ENCODE measurements at places on chromosomes 5 and 9.

GRCh38 chr9:69861011-69861410, 40.4 kb downstream of the CFAP95 start:
- DNase-seq = no peak

DNA sequence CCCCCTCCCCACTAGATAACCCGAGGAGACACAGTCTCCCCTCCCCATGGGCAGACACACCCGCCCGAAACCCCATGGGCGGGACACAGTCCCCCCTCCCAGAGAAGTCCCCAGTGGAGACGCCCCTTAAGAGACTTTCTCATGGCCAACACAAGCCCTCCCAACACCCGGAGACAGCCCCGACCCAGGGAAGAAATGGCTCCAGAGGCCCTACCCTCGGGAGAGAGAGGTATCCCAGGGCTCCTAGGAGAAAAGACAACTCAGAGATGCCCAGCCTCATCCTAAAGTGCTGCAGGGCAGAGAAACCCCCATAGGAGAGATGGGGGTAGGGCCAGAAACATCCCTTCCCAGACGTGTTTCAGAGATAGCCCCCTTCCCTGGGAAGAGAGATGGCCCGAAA, 27.4 kb downstream of the PCDH1 start:
- no peak for DNase-seq

GRCh38 chr9:119792242-119792641, 423.0 kb upstream of the BRINP1 start:
- DNase-seq = no peak

DNA sequence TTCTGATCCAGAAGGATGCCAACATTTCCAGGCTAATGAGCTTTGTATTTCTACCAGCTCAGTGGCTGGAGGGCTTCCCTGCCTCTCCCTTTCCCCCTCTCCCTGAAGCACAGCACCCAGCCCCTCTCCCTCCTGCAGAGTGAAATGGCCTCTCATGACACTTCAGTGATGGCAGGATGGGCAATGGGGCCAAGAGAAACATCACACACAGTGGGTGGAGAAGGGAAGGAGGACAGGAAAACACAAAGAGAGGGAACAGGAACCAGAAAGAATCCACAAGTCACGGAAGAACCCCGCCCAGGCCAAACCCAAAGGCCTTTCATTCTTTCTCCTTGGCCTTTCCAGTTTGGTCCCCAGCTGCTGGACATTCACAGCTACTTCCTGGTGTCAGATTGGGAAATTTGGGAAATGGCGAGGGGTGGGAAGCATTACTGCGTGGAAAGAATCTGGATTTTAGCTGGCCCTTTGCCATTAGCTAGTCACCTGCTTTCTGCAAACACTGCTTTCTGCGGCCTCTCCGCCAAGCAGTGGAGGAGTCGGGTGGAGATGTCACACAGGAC, 82.6 kb downstream of the GLDC start:
- DNase-seq = no peak

DNA sequence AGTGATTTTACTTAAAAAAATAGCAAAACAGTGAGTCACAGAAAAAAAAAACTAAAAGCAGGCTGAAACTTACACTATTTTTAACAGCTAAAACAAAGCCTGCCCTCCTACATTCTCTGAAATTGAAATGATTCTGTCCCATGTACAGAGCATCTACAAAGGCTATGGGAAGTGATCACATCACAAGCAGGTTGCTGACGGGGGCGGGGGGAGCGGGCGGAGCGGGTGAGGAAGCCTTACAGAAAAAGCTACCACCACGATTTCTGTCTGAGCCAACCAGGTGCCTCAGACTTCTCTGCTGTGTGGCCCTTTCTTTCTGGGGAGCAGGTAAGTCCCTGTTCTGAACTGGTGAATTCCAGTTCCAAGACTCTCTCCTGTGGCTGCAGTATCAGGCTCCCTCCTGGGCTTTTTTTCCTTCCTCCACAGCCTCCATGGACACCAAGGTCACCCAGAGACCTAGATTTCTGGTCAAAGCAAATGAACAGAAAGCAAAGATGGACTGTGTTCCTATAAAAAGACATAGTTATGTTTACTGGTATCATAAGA, 104.9 kb downstream of the ANKRD18B start:
- no peak for DNase-seq

GRCh38 chr9:120920806-120921178, 5.8 kb downstream of the TRAF1 start:
- peak; percentile 66 for DNase-seq

- no peak for DNase-seq
These were observed 530.3 kb downstream of the RASEF start for GRCh38 chr9:82532504-82533180.

- DNase-seq = no peak
These were observed 24.5 kb downstream of the ADAMTS12 start for GRCh38 chr5:33867241-33867640.

- no peak for DNase-seq
These were observed 5.8 kb downstream of the TRUB2 start for GRCh38 chr9:128316421-128316820.

DNA sequence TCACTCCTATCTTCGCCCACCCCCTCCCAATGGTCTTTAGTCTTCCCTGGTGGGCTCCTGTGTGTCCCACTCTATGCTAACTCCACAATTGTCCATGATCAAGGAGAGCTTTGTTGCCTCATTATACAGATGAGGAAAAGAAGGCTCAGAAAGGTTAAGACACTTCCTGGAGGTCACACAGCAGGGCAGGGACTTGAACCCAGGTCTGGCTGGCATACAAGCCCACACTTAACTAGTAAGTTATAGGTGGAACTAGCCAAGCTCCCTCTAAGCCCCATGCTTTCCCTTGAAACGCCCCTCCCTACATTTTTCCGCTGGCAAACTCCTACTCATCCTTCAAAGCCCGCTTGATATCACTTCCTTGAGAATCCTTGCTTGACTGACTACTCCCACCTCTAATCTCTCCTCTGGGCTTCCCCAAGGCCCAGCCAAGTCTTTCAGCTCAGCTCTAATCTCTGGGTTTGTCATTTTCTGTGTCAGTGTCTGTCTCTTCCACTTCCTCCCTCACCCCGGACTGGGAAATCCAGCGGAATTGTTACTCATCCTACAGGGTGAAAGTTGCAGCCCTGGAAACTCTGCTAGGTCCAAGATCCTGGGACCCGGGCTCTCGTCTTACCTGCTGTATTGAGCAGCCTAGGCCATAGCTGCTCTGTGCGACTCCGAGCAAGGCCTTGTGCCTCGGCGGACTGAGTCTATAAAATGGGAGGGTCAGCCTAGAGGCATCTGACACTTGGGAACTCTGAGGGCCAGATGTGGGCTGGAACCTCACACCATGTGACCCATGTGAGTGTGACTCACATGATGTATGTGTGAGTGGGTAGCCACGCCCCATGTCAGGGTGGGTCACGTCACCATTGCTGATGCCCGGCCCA, 144.5 kb downstream of the GAPVD1 start:
- DNase-seq = no peak

DNA sequence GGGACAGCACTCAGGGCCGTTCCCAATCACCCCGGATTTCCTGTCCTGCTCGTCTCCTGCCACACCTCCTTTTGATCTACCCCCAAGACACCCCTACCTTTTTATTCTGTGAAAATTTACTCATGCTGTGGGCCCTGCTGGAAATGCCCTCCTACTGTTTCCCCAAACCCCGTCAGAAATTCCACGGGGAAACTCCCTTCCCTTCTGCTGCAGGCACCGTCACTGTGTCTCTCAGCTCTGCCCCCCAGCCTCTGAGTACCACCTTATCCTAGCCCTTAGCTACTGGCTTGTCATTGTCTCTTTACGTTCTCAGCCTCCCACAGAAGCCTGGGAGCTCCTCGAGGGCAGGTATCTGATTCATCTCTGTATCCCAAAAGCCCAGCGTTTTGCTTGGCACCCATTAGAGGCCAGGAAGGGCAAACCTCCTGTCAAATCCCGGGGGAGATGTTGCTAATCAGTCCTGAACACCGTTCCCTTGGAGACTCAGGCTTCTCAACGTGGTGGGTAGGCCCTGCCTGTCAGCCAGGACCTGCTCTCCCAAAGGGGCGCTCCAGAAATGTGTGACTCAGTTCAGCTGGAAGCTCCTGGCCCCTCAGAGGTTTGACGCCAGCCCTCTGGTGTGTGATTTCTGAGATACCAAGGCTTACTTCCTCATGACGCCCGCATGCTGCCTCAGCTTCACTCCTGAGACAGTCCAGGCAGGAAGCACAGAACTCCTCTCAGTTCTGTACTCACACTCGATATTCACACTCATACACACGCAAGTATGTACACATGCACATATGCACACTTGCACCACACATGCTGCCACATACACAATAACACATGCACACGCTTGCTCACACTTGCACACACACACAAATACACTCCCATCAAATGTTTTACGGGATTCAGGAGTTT, 50.7 kb upstream of the GRHPR start:
- DNase-seq = no peak

DNA sequence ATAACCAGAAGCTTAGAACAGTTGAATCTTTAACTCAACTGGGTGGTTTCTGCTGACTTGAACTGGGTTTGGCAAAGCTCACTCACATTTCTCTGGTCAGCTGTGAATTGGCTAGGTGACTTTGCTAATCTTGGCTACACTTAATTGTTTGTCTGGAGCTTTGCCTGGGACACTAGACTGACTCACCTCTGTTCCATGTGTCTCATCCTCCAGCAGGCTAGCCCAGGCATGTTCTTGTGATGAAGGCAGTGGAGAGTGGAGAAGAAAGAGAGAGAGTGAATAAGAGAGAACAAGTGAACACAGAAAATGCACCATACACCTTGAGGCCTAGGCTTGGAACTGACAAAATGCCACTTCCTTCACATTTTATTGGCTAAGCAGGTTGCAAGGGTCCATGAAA, 32.6 kb downstream of the SPATA31D1 start:
- no peak for DNase-seq

DNA sequence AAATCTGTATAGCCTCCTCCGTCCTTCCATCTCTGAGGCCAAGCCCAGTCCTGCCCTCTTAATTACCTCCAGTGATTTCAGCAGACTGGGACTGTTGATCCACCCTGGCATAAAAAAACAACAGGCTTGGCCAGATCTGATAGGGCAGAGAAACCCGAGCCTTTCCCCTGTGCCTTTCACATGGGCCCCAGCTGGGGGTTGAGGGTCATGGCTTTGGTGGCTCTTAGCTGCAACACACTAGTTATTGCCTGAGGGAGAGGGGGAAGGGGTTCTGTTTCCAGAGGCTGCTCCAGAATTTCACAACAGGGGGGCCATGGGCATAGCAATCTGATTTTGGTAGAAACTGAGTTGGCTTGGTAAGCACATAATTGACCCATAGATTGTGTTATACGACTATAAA, 21.2 kb upstream of the PANK3 start:
- no peak for DNase-seq

DNA sequence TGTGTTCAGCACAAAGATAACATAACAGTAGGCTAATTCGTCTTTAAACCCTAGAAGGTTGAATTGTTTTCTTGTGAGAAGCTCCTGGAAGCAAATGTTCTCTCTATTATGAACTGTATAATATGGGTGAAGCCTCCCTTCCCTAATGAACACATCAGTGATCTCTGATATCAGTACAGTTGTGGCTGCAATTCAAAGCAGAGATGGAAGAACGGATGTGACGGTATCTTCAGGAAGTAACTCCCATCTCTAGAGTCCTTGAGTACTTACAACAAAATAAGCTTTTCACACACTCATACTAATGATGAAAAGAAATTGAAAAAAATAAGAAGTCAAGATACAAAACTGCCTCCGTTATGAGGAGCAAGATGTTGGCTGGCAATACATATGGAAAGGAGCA, 4.5 kb downstream of the HCN1 start:
- no peak for DNase-seq

DNA sequence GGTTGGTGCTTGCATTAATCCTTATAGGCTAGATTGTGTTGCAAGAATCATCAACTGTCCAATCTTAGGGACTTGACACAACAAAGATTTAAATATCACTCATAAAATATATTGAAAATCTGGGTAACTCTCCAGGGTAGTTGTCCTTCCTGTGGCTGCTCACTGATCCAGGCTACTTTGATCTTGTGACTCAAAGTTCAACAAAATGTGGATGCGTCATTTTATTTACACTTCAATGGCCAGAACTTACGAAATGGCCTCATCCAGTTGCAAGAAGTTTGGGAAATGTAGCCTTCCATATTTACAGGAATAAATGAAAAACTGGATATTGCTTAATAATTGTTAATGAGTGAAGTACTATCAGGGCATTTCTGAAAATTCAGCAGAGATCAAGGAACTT, 235.5 kb upstream of the ACTBL2 start:
- DNase-seq = no peak

- DNase-seq = no peak
These were observed 1.3 kb upstream of the REEP5 start for GRCh38 chr5:112923148-112923917.

DNA sequence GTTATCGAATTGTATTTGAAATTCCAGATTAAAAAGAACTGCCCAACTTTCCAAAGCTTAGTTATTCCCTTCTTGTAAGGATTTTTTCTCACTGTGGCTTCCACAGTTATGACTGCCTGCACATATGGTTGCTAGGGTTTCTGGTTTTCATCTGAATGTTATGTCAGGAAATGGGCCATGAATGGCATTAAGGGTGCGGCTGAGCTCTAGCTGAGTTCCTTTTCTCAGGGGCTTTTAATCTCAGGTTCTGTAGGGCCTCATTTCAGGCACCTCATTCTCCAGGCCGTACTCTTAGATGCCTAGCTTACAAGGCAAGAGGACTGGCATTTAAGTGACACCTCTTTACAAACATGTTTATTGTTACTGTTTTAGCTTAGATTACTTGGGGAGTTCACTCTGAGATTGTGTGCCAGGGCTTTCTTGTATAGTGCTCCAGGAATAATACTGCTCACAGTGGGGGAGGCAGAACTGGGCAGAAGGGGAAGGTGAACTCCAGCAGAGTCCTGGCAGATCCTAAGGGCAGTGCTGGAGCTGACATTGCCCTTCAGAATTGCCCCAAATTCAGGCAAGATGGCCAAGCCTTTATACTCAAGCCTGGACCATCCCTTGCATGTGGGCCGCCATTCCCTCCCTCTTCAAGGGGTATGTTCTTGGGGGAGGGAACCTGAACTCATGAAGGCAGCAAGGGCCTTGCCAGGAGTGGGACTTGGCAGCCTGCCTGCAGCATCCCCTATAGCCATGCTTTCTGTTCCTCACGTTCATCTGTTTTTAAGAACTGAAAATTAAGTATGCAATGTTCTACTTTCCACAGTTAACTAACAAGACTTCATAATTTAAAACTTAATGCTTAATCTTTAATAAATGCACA, 111.5 kb downstream of the KDM4C start:
- DNase-seq = no peak

GRCh38 chr5:120083851-120084542, 380.1 kb upstream of the PRR16 start:
- no peak for DNase-seq

GRCh38 chr5:7250611-7251010, 145.3 kb upstream of the ADCY2 start:
- no peak for DNase-seq
